ENCODE measurements at places on chromosomes 5 and 9. TPM values are rescaled to one million over a fixed set of nuclear protein-coding genes. Genes with fewer than 3 reads are reported as not detected.

The IFNK gene
- not detected for total RNA-seq

The CER1 gene
- total RNA-seq: not detected

The GLRA1 gene
- not detected for total RNA-seq

The PCDHGC4 gene
- total RNA-seq: not detected

The LRRC14B gene
- not detected for total RNA-seq
